ENCODE measurements at places on chromosomes 13 and 19.

GRCh38 chr19:45125975-45126493 is 33.1 kb downstream of the PPP1R37 start:
- peak; percentile 73 for DNase-seq

- DNase-seq: peak; percentile 75
These were observed 65.4 kb downstream of the RUBCNL start for GRCh38 chr13:46321494-46322225.

DNA sequence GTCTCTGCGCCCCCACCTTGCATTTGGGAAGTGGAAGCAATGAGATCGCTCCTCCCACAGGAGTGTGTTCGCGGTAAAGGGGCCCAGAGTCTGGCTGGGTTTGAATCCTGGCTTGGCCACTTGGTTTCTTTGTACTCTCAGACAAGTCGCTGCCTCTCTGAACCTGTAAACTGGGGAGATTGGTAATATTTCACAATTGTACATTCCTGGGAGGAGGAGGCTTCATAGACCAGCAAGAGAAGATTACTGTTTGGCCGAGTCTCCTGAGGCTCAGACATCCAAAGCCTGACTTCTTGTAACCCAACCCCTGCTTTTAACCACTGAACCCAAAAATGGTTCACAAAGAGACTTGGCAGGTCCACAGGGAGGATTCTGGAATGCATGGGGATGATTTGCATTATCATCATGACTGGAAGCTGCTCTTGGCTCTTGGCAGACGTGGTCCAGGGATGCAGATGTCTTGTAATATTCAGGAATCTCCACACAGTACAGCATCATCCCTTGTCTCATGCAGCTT is 13.6 kb upstream of the STRN4 start:
- no peak for DNase-seq

DNA sequence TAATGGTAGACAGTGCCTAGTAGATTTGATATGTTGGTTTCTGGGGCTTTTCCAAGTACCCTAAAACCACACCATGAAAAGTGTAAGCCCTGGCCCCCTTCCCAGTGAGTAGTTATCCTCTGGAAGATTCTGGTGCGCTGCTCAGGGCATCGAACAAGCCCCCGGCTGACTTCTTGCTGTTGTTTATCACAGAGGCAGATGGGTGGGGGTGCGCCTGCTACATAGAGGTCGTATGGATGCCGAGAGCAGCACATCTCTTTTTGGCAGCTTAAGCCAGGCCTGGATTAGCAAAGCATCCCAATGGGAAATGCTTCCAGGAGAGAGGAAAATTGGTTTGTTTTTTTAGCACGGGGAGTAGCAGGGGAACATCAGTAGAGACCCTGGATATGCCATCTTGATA is 26.3 kb upstream of the SPATA13 start:
- DNase-seq: no peak

DNA sequence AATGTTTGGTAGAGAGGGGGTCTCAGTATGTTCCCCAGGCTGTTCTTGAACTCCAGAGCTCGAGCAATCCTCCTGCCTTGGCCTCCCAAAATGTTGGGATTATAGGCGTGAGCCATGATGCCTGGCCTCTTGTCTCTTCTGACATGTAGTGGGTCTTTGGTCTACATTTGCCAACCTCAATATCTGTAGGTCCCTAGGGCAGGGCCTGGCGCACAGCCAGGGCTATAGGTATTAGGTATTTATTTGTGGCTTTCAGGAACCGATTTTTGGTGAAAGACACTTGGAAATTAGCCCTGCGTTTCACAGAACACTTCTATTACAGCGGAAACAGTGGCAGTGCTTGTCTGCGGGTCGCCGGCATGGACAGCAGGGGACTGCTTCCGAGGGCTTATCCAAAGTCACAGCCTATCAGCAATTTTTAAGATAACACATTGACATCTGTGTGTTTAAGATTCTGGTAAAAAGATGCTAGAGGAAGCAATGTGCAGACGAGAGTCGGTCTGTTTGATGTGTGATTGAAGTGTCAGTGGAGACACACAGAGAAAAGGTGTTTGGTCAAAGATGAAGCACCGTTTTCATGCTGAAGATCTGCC is 14.5 kb downstream of the ZNF536 start:
- DNase-seq: no peak

DNA sequence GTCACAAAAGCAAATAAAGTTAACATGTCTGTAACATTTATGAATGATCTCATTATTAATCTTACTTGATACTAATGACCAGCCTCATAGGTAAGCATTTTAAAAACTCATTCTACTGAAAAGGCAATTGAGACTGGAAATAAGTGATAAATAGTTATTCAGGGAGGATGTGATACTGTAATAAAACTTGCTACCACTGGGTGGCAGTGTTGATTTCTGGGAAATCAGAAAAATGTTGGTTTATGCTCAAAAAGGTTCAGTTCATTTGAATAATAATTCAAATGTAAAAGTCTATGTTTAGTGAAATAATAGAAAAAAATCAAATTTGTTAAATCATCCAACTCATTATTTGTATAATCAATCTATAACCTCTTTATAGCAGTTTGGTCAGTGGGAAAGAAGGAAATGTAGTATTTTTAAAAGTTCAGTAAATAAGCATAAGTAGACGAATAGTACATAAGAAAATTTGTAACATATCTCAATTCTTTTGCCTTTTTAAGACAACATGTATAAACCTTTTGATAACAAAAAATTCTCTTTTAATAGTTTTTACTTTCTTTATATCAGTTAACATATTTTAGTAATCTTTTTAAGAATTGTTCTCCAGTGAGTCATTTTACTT is 9.6 kb downstream of the ABHD13 start:
- peak; percentile 66 for DNase-seq

DNA sequence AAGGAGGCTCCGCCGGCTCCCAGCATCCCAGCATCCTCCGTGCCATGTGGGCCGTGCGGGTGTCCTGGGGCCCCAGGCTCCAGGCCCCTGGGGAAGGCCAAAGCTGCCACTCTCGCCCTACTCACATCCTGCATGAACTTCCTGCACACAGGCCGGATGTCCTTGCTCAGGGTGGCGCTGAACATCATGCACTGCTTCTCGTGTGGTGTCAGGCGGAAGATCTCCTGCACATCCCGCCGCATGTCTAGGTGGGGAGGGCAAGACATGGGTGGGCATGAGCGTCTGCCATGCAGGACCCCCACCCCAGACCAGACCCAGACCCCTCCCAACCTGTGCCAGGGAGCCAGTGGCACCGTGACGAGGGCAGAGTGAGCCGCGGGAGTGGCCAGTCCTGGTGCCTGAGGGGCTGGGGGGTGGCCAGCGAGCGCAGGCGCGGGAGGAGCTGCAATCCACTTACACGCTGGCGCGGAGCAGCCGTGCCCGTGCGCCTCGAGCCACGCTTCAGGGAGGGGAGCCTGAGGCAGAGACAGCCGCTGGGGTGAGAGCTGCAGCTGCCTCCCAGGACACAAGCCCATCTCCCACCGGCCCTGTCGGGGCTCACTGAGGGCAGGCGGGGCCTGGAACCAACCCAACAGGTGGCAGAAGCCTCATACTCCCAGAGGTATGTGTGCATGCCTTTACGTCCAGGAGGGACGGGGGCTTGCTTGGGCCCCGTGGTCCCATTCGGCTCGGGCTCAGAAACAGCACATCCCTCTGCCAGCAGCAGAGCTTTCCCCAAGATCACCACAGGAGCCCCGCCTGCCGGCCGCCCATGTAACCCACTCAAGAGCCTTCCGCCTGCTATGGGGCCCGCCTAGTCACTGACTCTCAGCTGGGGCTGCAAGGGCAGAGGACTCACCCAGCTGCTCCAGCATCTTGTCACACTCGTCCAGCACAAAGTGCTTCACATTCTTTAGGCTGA is 8.8 kb downstream of the DDX39A start:
- DNase-seq: peak; percentile 79

DNA sequence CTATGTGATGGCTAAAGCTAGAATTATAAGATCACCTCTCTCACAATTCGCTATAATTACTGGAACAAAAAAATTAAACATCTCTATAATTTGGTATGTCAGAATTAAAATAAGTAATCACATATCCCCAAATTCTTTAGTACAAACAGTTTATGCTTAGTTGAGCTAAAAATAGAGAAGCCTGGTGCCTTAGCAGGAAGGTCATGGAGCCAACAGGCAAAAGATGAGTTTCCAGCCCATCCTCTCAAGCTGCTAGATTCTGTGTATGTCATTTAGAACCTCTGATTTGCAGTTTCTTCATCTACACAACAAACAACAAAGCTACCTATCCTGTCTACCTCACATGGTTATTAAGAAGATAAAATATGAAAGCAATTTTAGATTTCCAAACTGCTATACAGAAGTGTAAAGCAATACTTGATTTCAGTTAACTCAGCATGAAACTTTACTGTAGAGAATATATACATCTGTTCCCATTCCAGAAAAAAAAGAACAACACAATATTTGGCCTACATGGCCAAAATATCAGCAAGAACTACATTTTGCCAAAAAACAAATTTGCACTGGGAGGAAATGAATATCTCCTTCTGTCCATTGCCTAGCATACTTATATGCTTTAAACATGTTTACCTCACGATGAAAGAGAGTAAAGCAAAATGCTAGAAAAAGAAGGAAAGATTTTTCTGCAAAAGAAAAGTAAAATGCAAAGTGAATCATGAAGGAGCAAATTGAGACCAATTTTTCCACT is 294.0 kb upstream of the MIR17HG start:
- no peak for DNase-seq

DNA sequence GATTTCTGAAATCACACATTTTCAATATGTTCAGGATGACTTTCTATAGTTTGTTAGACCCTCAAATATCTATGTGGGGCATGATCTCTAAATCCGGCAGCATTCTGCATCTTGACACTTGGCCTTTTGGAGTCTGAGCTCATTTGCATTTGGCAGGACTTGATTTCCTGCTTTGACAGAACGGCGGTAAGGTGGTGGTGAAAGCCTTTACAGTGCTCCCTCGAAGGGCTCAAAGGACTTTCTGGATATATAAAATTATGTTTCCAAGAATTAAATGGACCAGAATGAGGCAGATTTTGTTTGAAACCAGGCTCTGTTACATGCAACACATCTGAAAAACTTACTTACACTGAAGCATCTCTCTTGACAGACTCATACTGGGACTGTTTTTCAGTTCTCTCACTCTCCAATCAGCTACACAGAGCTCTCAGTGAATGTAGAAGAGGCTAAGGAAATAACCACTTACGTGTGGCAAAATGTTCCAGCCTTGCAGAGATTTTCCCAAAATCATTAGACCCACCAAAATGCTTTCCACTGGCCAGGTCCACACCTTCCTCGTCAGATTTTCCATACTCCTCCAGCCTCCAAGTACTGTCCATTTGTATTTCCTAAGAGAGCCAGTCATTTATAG is 207.2 kb downstream of the SPRY2 start:
- no peak for DNase-seq

GRCh38 chr19:30551271-30551670 is 179.1 kb downstream of the ZNF536 start:
- no peak for DNase-seq

DNA sequence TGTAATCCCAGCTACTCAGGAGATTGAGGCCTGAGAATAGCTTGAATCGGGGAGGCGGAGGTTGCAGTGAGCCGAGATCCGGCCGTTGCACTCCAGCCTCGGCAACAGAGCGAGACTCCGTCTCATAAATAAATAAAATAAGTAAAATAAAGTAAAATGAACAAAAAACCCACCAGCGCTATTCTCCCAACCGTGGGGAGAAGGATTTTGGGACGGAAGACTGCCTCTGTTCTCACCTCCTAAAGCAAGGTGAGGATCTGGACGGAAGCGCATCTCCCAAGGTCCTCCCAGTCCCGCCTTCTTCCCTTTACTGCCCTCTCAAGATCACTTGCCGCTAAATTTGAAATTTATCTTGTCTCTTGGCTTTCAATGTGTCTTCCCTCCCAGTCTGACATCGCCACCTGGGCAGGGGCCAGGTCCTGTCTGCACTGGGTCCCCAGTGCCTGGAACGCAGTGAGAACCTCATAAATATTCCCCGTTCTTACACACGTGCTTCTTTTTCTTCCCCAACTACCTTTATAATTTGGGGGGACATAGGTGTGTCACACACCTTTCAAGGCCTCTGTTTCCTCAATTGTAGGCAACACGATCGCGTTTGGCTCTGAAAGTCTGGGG is 1.2 kb upstream of the DNAJB1 start:
- no peak for DNase-seq

- DNase-seq: no peak
These were observed 144.1 kb upstream of the TRPC4 start for GRCh38 chr13:38013676-38014075.

- no peak for DNase-seq
These were observed at the start of gene NMRK2 for GRCh38 chr19:3932931-3933810. Gene NMRK2 (plus strand): TSS chr19:3933069. CDS start chr19:3933672, 603 bp downstream.

DNA sequence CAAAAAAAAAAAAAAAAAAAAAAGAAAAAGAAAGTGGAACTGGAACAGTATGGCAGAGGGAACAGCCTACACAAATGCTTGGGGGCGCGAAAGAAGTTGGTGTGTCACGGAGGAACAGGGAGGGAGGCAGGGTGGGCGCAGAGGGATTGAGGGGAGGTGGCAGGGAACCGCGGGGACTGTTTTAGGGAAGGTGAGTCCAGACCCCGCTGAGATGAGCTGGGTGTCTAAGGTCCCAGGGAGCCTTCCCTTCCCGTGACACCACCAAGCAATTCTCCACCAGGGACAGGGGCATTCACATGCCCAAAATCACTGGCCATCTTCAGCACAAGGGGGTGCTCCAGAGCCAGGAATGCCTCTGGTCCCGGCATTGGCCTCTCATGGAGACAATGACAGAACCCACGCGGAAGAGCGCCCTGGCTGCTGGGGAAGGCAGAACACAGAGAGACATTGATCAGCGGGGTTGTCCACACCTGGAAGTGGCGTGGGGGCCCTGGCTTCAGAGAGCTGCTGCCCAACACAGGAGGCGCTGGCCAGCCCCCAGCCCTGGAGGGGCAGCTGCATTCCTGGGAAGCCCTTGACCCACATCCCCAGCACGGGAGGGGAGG is 6.9 kb downstream of the PEAK3 start:
- peak; percentile 57 for DNase-seq

DNA sequence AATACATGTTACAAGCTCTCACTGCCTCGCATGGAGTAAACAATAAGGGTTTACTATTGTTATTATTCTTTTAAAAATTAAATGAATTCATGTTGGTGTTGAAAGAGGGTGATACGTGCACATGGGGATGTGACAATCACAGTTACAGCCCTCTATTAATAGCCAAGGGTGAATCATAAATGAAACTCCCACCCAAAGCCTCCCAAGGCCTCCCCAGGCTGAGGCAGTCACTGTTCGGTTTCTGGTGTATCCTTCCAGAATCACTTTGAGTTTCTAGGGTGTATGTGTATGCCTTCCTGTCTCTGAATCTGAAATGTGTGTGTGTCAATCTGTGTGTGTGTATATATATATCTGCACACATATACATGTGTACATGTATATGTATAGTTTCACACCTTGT is 73.4 kb downstream of the AKAP11 start:
- DNase-seq: no peak

DNA sequence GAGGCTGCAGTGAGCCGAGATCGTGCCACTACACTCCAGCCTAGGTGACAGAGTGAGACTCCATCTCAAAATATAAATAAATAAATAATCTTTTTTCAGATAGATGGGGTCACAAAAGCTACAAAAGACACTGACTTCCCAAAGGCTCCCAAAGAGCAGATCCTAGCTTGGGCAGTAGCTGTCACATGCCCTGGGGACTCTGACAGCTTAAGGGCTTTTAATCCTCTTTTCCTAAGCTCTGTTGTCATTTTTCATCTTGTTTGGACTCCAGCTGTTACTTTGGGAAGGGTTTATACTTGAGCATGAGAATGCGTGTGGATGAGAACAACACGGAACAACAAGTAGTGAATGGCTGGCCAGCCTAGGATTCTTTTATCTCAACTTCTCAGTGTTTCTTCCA is 231.7 kb downstream of the MZT1 start:
- DNase-seq: no peak
